ENCODE measurements at places on chromosomes 3 and 15.

GRCh38 chr3:72036899-72037298, 252.0 kb upstream of the PROK2 start:
- DNase-seq = peak; percentile 94

- DNase-seq = no peak
These were observed 9.0 kb upstream of the ANXA2 start for GRCh38 chr15:60406513-60407414.

GRCh38 chr3:73510334-73510733, 114.4 kb downstream of the PDZRN3 start:
- DNase-seq = no peak

- no peak for DNase-seq
These were observed 1123.0 kb downstream of the ROBO1 start for GRCh38 chr3:78644847-78645246.

GRCh38 chr3:44883213-44883955, 9.0 kb downstream of the TGM4 start:
- no peak for DNase-seq

GRCh38 chr3:175732017-175732416, 872.9 kb downstream of the NAALADL2 start:
- no peak for DNase-seq

DNA sequence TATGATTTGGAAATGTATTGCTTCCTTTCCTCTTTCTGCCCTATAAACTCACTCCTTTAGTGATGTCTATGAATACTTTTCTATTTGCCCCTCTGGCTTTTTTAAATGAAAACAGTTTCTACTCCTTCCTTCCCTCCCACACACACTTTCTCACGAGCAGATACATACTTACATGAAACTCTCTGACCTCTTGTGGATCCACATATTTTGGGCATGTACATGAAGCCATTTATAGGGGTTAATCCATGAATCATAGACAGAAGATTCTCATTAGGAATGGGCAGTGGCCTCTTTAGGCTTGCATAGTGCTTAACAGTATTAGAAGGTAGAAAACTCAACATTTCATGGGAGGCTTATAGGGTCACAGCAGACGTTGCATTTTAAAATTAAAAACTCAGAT, 24.8 kb downstream of the ANAPC13 start:
- peak; percentile 98 for DNase-seq

DNA sequence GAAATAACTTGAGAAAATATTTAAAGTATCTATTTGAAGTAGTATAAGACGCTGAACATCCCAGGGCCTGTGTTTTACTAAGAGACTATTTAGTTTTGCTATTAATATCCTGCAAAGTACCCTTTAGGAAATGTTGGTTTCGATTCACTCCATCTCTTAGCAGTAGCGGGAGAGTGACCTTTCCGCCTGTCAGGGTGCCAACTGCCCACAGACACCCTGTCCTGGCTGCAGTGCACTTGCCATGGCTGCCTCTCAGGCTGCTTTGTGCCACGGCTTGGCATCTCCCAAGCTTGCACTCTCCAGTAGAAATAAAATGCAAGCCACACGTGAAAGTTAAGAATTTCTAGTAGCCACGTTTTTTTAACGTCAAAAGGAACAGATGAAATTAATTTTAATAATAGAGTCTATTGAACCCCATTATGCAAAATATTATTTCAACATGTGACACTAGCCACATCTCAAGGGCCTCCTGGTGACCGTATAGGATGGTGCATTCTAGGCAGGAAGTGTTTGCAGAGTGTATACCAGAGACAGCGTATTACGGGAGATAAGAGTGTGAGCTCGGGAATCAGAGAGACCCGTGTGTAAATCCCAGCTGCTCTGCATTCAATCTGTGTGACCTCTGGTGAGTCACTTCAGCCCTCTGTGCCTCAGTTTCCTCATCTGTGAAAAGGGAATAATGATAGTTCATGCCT, 19.8 kb downstream of the ADAMTS9 start:
- DNase-seq = no peak

DNA sequence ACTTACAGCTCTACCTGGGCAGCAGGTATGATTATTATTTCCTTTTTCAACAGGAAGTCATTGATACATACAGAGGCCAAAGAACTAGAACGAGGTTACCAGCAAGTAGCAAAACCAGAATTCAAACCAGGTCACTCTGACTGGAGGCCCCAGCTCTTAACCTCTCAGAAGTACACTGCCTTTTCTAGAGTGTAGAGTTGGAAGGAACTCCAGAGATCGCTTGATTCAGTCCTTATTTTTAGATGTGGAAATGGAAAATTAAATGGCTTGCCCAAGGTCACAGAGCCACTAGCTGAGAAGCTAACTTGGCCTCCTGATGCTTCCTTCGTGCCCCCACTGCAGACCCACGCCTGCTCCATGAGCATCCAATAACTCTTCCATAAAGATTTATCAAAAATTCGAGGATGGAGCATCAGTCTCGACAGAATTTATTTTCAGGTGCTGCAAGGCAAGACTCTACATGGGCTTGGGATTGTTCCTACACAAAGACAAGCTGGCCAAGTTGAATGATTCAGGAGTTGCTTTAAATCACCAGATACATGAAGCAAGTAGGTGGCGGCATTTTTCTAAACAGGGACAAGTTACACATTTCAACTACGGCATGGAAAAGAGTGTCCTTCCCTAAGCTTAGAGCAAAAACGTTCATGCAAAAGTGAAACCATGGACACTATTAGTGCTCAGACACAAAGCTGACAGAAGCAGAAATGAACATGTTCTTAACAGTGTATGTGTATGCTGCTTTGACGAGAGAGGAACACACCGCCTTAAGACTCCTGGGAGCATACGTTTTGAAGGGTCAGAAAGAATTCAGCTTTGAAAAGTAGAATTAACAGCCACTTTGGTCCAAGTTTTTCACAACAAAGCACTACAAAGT, 235.7 kb downstream of the THRB start:
- no peak for DNase-seq

- DNase-seq = no peak
These were observed 201.6 kb downstream of the SATB1 start for GRCh38 chr3:18223571-18223970.

DNA sequence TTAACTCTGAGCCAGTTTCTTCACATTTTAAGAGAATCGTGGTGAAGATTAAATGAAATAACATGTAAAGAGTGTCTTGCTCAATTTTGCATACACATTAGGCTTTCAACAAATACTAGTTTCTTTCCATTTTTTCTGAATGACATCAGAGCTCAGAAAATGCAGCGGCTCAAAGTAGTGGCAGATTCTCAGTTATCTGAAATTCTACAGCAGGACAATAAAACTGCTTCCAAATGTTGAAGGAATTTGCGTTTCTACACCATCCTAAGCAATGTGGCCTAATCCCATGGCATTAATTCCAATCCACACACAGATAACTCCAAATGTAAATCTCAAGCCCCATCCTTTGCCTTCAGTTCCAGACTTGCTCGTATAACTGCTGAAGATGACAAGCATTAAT, 115.8 kb downstream of the PLCH1 start:
- peak; percentile 47 for DNase-seq

GRCh38 chr3:133475245-133476010, 75.6 kb downstream of the BFSP2 start:
- no peak for DNase-seq

DNA sequence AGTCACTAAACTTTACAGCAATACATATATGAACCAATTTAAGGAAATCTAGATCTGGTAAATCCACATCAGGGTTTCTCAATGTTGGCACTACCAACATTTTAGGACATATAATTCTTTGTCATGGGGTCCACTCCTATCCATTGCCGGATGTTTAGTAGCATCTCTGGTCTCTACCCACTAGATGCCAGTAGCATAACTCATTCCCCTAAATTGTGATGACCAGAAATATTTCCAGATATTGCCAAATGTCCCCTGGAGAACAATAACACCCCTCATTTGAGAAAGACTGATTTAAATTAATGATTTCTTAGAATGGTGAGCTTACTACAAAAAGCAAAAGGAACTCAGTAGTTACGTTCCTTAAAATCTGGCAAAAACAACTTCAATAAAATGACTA, 23.1 kb upstream of the ANKRD28 start:
- peak; percentile 70 for DNase-seq

Data from AG10803 (cell line).